ENCODE measurements at places on chromosomes 12 and 14.

DNA sequence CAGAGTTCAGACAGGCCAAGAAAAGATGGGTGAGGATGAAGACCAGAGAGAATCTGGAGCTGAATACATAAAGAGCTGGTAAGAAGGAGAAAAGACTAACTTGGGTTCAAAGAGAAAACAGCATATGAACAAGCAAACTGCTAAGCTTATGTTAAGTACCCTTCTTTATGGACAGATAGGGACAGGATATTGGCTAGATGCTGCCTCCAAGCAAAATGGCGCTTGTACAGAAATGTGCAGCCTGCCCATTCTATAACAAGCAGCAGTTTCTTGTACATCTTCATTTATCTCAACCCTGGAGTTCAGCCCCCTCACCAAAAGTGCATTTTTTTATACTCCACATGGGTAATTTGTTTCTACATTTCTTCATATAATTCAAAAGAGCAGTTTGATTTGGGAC lies 184.5 kb downstream of the RMST start:
- DNase-seq = no peak

GRCh38 chr12:119258556-119258955 lies 76.0 kb upstream of the CCDC60 start:
- DNase-seq = no peak

GRCh38 chr12:76719171-76720041 lies 44.5 kb upstream of the ZDHHC17 start:
- DNase-seq = peak; percentile 55

GRCh38 chr12:6551063-6551461 lies 4.8 kb downstream of the IFFO1 start:
- no peak for DNase-seq

GRCh38 chr12:47028186-47028585 lies 51.2 kb upstream of the PCED1B start:
- DNase-seq = no peak

GRCh38 chr12:99035803-99036202 lies 390.7 kb downstream of the APAF1 start:
- no peak for DNase-seq

DNA sequence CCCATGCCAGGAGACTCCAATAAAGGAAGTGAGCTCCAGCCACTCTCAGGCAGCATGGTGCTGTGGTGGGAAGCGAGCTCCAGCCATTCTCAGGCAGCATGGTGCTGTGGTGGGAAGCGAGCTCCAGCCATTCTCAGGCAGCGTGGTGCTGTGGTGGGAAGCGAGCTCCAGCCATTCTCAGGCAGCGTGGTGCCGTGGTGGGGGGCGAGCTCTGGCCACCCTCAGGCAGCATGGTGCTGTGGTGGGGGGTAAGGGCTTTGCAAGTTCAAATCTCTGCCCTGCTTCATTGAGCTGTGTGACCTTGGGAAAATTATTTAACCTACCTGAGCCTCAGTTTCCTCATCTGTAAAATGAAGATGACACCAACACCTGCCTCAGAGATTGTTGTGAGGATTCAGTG lies 975.1 kb downstream of the BCL11B start:
- DNase-seq = no peak

- DNase-seq = peak; percentile 95
Measured at GRCh38 chr12:80509781-80510556, 65.9 kb downstream of the PTPRQ start.

- DNase-seq = no peak
Measured at GRCh38 chr14:50516091-50516490, 16.3 kb downstream of the MAP4K5 start.

GRCh38 chr14:76951166-76951565 lies 77.3 kb downstream of the IRF2BPL start:
- no peak for DNase-seq

DNA sequence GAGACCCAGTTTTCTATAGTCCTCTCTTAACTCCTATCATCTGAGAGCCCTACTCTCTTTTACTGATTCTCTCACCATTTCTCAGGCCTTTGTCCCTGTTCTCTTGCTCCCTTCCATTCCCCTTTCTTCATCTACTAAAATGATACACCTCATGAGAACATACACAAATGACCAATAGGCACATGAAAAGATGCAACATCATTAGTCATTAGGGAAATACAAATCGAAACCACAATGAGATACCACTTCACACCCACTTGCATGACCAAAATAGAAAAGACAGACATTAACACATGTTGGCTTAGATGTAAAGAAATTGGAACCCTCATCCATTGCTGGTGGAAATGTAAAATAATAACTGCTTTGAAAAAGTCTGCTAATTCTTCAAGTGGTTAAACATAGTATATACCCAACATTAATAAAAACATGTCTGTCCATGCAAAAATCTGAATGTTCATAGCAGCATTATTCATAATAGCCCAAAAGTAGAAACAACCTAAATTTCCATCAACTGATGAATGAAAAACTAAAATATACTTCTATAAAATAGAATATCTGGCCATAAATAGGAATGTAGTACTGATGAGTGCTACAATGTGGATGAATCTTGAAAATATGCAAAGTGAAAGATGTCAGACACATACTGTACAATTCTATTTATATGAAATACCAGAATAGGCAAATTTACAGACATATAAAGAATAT lies 66.0 kb downstream of the DENND5B start:
- DNase-seq = peak; percentile 87

GRCh38 chr12:20320552-20320951 lies 47.8 kb upstream of the PDE3A start:
- DNase-seq = no peak

- no peak for DNase-seq
Measured at GRCh38 chr12:49582850-49583249, 14.9 kb upstream of the MCRS1 start.

DNA sequence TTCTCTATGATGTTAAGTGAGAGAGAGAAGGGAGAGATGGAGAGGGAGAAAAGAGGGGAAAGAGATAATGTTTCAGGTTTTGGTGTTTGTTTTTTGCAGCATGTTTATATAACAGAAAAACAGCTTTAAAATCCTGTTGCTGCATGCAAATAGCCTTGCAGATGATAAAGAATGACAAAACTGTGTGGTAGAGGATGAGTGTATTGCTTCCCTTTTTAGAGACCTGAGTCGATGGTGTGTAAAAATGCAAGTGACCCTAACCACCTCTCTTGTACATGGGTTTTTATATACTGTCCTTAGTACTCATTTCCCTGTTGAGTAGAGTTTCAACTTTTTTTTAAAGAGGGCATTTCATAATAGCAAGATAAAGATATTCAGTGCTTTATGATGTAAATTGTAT lies 249.1 kb downstream of the AKAP6 start:
- no peak for DNase-seq

DNA sequence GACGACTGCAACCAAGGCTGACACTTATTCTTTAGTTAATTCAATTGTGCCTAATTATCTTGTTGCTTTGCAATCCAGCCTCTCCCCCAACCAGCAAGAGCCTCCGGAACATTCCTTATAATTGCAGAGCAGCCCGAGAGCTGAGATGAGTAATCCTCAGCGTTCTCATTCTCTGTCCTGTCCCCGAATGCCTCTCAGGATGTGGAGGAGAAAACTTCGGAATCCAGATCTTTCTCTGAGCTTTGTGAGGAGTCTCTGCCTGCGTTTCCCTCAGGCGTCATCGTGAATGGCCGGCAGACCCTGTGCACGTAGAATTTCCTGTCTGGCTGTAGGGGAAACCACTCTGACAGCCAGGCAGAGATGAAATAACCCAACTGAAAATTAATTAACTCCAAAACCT lies 160.5 kb upstream of the DIO3 start:
- no peak for DNase-seq

GRCh38 chr12:107369679-107370078 lies 276.3 kb upstream of the CRY1 start:
- DNase-seq = no peak
